ENCODE measurements at places on chromosomes 4 and X. TPM values are rescaled to one million over a fixed set of nuclear protein-coding genes. Genes with fewer than 3 reads are reported as not detected.

BMP3 gene
- 33.3 TPM for total RNA-seq

SULT1E1 gene
- total RNA-seq, result not detected

PAGE4 gene
- total RNA-seq, result not detected

OPRPN gene
- total RNA-seq, result not detected

NRK gene
- total RNA-seq, result 1.7 TPM

BMPR1B gene
- total RNA-seq, result 0.38 TPM

OTUD6A gene
- total RNA-seq, result not detected

CLGN gene
- total RNA-seq, result not detected

ADRA2C gene
- 3.3 TPM for total RNA-seq

KLKB1 gene
- total RNA-seq, result 0.68 TPM

CHM gene
- 22.5 TPM for total RNA-seq

RAB33A gene
- 3.6 TPM for total RNA-seq

DSPP gene
- total RNA-seq, result not detected

TRMT10A gene
- 9.0 TPM for total RNA-seq

CSAG2 gene
- not detected for total RNA-seq

CFI gene
- total RNA-seq, result 18.9 TPM

Data from subcutaneous adipose tissue (tissue), 4 donors.